GM23248 (cell line): ENCODE measurements at places on chromosomes 3 and 15. TPM values are rescaled to one million over a fixed set of nuclear protein-coding genes. Genes with fewer than 3 reads are reported as not detected.

DNA sequence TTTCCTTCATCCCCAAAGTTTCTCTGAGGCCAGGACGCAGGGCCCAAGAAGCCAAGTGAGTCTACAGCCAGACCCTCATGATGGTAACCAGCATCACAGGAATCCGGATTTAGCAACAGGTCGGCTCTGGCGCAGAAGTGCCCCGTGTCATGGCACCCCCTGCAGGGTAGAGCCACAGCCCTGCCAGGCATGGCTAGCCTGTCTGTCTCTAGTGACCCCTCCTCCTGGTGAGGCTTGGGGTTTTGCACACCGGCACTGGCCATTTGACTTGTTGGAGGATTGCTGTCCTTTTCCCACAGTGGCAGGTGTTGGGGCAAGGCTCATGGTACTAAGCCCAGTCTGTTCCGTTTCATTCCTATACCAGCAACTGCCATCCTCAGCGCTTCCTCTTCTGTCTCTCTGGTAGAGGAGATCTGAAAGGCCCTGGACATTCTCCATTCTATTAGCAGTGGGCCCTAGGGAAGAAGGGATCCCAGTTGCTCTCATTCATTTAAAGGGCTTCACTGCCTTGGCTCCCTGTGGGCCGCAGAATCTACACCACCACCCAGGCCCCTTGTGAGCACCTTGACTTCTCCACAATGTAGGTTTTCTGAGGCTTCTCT lies 9.4 kb upstream of the CHAC1 start:
- H3K4me3 ChIP-seq: no peak overlapping the region
- H3K36me3 ChIP-seq: no peaks in the 10 kb centered on the region

- no peak for DNase-seq
- H3K27ac ChIP-seq: no peak overlapping the region
- no peaks in the 10 kb centered on the region for H3K36me3 ChIP-seq
- no peaks in the 10 kb centered on the region for H3K27me3 ChIP-seq
Observed at GRCh38 chr3:121985846-121986245, 36.2 kb downstream of the ILDR1 start.

DNA sequence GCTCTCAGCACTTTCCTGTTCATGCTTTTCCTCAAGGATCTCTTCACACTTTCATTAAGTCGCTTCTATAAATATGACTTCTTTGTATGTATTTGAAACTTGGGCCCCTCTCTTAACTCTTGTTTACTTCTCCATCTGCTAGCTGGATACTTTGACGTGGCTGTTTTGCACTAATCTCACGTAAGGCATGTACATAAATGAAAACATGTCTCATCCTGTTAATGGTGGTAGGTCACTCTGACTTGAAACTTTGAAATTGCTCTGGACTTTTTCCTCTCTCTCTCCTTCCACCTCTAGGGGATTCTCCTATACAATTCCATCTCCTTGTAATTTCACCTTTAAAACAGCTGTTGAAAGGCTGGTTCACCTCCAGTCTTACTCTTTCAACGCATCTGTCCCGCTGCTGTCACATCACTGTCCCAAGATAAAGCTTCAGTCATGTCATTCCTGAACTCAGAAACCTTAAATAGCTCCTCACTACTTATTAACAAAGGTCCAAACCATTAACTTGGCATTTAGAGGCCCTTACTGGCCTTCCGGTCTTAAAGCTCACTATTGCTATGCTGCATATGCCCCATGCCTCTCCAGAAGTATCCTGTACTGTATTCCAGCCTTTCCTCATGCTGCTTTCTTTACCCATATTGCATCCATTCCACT lies 1.2 kb downstream of the BLOC1S6 start:
- peak; percentile 40 for DNase-seq
- H3K27ac ChIP-seq: peak overlapping the region; percentile 99
- no peaks in the 10 kb centered on the region for H3K36me3 ChIP-seq
- H3K4me1 ChIP-seq: peaks cover 29% of the 10 kb centered on the region
- H3K27me3 ChIP-seq: no peaks in the 10 kb centered on the region

GRCh38 chr3:134829721-134830120 lies 34.7 kb downstream of the EPHB1 start:
- DNase-seq: no peak
- no peaks in the 10 kb centered on the region for H3K4me1 ChIP-seq
- H3K36me3 ChIP-seq: no peaks in the 10 kb centered on the region
- H3K27ac ChIP-seq: no peak overlapping the region
- no peak overlapping the region for H3K4me3 ChIP-seq

DNA sequence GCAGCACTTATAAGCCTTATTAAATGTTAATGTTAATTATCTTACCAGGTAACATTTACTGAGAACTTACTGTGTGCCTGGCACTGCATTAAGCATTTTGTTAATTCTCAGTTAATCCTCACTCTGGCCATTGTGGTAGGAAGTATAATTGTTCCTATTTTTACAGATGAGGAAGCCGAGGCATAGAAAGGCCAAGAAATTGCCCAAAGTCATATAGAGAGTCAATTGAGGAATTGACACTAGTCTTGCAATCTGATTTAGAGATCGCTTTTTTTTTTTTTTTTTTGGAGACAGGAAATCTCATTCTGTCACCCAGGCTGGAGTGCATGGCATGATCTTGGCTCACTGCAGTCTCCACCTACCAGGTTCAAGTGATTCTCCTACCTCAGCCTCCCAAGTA lies 132.6 kb upstream of the PROK2 start:
- DNase-seq: no peak
- H3K27me3 ChIP-seq: peaks cover 7% of the 10 kb centered on the region
- H3K36me3 ChIP-seq: no peaks in the 10 kb centered on the region
- H3K4me1 ChIP-seq: no peaks in the 10 kb centered on the region
- no peak overlapping the region for H3K27ac ChIP-seq

- no peak for DNase-seq
- H3K4me1 ChIP-seq: no peaks in the 10 kb centered on the region
- no peaks in the 10 kb centered on the region for H3K27me3 ChIP-seq
- no peak overlapping the region for H3K27ac ChIP-seq
Observed at GRCh38 chr3:195385526-195385925, 57.3 kb downstream of the ACAP2 start.

DNA sequence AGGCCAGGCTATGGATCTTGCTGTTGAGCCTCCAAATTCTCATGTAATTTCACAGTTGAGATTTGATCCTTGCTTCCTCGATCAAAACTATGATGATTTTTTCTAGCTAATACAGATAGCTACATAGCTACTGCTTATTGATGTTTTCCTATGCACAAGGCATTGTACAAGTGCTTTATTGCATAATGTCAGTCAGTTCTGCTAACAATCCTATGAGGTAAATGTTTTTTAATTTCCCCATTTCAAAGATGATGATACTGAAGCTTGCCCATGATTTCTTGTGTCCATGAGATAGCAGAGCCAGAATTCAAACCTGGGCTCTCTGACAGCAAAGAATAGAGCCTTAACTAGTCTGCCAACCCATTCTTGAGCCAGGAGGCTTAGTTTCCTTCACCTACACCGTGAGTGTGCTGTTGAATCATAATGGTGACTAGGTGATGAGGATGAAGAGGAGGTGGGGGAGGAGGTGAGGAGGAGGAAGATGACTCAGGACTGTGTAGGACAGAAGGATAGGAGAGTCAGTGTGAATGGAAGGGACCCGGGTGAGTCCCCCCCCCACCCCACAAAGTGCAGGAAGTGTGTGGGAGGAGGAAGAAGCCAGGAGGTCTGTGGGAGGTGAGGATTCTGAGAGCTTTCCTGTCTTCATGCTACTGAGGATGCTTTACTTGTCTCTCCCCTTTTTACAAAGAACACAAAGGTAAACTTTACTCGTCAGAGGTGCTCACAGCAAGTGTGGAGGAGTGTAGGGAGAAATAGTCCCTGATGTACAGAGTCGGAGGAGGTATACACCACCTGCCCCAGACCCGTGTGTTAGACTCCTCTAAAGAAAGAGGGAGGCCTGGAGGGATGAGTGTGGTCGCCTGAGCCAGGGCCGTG lies 3.6 kb downstream of the TAGLN3 start:
- peak overlapping the region; percentile 7; the same call in 1 of the 2 replicates for H3K27ac ChIP-seq
- H3K4me3 ChIP-seq: no peak overlapping the region
- no peaks in the 10 kb centered on the region for H3K36me3 ChIP-seq

GRCh38 chr3:31285833-31286486 lies 246.8 kb upstream of the STT3B start:
- H3K27me3 ChIP-seq: no peaks in the 10 kb centered on the region
- H3K4me1 ChIP-seq: peaks cover 5% of the 10 kb centered on the region; the same call in 1 of the 2 replicates
- DNase-seq: no peak
- no peaks in the 10 kb centered on the region for H3K36me3 ChIP-seq

DNA sequence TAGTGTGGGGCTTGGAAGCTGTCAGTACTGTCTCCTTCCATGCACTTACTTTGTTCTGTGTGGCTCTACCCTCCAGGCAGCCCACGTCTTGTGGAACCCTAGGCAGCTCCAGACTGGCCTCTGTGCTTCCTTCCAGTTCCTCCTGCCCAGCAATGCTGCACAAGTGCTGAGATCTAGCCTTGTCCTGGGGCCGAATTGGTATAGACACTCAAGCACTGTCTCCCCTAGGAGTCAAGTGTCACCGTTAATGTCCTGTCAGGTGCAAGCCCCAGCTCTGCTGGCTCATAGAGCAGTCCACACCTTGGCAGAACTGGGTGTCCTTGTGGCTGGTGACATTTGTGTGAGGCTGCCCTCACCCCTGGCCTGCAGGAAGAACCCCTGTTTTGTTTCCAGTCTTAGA lies 130.1 kb downstream of the EEFSEC start:
- peaks cover 21% of the 10 kb centered on the region for H3K4me1 ChIP-seq
- DNase-seq: no peak
- H3K36me3 ChIP-seq: no peaks in the 10 kb centered on the region

DNA sequence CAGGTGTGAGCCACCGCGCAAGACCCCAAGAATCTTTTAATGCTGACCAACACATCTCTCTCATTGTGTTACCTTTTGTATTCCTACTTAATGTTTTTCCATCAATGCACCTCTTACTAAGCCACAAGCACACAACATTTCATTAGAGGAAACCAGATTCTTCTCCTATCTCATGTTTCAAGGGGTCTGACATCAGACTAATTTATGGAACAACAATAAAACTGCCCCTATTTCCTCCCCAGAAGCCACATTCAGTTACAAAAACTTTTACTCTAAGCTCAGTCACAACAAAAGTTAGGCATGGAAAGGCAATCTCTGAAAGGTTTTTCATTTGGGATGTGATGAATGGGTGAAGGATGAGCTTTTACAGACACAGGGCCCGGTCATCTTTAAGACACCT lies 251.8 kb downstream of the MAGI1 start:
- no peaks in the 10 kb centered on the region for H3K27me3 ChIP-seq
- DNase-seq: no peak
- peaks cover 12% of the 10 kb centered on the region for H3K4me1 ChIP-seq
- H3K4me3 ChIP-seq: no peak overlapping the region
- H3K27ac ChIP-seq: no peak overlapping the region

GRCh38 chr15:33834892-33835743 lies 133.2 kb upstream of the CHRM5 start:
- H3K27me3 ChIP-seq: peaks cover 10% of the 10 kb centered on the region
- no peak overlapping the region for H3K4me3 ChIP-seq
- DNase-seq: peak; percentile 9
- H3K4me1 ChIP-seq: no peaks in the 10 kb centered on the region
- no peaks in the 10 kb centered on the region for H3K36me3 ChIP-seq
- H3K27ac ChIP-seq: no peak overlapping the region

DNA sequence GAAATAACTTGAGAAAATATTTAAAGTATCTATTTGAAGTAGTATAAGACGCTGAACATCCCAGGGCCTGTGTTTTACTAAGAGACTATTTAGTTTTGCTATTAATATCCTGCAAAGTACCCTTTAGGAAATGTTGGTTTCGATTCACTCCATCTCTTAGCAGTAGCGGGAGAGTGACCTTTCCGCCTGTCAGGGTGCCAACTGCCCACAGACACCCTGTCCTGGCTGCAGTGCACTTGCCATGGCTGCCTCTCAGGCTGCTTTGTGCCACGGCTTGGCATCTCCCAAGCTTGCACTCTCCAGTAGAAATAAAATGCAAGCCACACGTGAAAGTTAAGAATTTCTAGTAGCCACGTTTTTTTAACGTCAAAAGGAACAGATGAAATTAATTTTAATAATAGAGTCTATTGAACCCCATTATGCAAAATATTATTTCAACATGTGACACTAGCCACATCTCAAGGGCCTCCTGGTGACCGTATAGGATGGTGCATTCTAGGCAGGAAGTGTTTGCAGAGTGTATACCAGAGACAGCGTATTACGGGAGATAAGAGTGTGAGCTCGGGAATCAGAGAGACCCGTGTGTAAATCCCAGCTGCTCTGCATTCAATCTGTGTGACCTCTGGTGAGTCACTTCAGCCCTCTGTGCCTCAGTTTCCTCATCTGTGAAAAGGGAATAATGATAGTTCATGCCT lies 19.8 kb downstream of the ADAMTS9 start:
- peaks cover 21% of the 10 kb centered on the region for H3K4me1 ChIP-seq
- H3K27ac ChIP-seq: no peak overlapping the region
- DNase-seq: no peak

DNA sequence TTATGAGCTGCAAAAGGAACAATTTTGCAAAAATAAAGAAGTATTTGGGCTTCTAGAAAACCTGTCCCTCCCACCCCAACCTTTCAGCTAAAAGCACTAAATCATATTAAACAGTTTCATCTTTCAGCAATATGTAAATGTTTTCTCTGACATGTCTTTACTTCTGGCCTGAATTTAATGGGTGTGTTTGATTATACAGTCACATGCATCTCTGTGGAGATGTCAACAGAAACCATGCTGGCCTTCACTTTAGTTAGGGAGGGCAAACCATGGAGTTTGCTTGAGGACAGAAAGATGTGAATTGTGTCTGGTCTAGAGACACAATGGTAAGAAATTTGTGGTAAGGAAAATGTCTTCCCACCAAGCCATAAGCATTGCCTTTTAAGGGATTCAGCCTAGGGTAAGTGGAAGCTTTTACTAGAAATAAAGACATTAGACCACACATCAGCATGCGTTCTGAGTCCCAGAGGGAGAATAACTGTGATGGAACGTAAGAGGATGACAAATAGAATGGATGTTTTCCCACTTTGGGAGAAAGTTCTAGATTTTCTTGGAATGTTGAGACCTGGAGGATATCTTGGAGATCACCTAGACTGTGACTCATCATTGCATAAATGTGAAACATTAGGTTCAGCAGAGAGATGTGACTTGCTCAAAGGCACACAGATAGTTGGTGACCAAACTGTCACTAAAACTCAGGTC lies 68.9 kb downstream of the ST8SIA2 start:
- H3K27me3 ChIP-seq: no peaks in the 10 kb centered on the region
- H3K36me3 ChIP-seq: no peaks in the 10 kb centered on the region
- no peaks in the 10 kb centered on the region for H3K4me1 ChIP-seq
- H3K4me3 ChIP-seq: no peak overlapping the region
- DNase-seq: no peak

DNA sequence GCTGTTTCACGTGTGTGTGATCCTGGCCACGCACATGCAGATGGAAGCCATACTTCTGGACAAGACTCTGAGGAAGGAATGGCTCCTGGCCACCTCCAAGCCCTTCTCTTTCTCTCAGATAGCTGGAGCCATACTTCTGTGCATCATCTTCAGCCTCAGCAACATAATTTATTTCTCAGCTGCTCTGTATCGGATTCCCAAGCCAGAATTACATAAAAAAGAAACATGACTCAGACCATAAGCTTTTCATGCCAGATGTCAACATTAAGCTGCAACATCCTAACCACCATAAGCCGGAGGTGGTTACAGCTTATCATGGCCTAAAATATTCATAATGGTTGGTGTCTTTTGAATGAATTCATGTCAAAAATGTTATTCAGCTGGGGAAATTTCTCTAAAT lies 10.6 kb upstream of the KIF23 start:
- H3K27ac ChIP-seq: peak overlapping the region; percentile 81
- H3K27me3 ChIP-seq: no peaks in the 10 kb centered on the region
- H3K4me1 ChIP-seq: peaks cover 22% of the 10 kb centered on the region
- no peaks in the 10 kb centered on the region for H3K36me3 ChIP-seq
- DNase-seq: peak; percentile 91

Gene COPS2
- polyA plus RNA-seq: 60.1 and 61.9 TPM in 2 replicates

Gene P2RY14
- not detected in 2 replicates for polyA plus RNA-seq

Gene SCG3
- polyA plus RNA-seq: 0.20 TPM in 1 of 2 replicates, not detected in the other

Gene GOLGA8M
- polyA plus RNA-seq: 0.30 and 0.48 TPM in 2 replicates

Gene CERS3
- not detected in 2 replicates for polyA plus RNA-seq

Gene DNAH12
- polyA plus RNA-seq: 0.11 TPM in 1 of 2 replicates, not detected in the other
